Fibroblast of mammary gland (primary cell): ENCODE measurements at places on chromosomes 2 and 18.

DNA sequence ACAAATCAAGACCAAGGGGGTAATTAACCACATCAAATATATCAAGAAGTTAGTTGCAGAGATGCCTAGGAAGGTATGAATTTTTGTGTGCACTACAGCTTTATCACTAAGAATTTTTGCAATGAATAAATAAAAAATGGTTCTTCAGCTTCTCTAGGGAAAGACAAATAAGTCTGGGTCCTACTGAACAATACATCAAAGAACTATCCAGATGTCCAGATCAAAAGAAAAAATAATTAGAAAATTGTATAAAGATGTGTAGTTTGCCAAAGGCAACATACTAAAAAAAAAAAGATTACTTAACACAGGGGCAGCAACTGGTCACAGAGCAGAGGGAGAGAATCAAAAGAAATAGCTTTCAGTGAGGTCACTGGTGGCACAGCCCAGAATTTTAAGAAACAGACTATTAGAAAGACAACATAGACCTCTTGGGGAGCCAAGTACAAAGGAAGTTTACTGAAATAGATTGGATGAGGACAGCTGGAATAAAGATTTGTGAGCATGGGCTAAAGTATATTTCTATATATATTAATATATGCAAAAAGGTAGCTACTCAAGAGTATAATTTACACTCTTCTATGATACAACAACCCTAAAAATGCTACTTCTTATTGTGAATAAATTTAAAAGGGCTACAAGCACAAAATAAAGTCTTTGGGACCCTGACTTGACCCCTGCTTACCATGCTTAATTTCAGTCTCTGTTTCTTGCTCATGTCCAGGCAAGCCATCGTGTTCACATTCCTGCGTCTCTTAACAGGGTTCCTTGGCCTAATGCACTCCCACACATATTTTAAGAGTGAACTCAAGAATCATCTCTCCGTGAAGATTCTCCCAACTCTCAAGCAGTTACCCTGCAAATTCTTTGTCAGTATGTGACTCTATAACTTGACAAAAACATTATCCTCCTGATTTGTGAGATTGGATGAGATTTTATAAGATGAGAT is 99.0 kb upstream of the GRB14 start:
- DNase-seq, result peak; percentile 28

- no peak for DNase-seq
Measured at GRCh38 chr2:200359552-200359951, 53.1 kb downstream of the SPATS2L start.

GRCh38 chr2:128425216-128425615 is 106.5 kb upstream of the HS6ST1 start:
- DNase-seq, result no peak

GRCh38 chr2:153808679-153809078 is 63.0 kb upstream of the GALNT13 start:
- no peak for DNase-seq

GRCh38 chr18:8349608-8350323 is 259.5 kb upstream of the RAB12 start:
- DNase-seq, result no peak

- DNase-seq, result peak; percentile 8
Measured at GRCh38 chr2:70385966-70386595, 84.2 kb upstream of the FAM136A start.

DNA sequence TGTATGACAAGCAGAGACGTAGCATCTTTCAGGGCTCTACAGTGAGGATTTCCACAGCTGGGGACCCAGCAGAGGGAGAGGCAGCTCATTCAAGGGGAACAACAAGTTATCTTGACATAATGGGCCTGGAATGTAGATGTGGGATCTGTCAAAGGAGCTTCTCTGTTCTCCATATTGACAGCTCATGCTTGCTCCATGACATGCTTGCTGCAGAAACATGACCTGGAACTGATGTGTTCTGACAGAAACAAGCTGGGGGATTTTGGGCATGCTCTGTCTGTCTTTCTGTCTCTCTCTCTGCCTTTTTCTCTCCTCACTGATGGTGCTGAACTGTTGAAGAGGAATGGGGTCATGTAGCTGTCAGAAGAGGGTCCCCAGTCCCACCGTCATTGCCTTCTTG is 79.6 kb downstream of the MMADHC start:
- DNase-seq, result no peak

DNA sequence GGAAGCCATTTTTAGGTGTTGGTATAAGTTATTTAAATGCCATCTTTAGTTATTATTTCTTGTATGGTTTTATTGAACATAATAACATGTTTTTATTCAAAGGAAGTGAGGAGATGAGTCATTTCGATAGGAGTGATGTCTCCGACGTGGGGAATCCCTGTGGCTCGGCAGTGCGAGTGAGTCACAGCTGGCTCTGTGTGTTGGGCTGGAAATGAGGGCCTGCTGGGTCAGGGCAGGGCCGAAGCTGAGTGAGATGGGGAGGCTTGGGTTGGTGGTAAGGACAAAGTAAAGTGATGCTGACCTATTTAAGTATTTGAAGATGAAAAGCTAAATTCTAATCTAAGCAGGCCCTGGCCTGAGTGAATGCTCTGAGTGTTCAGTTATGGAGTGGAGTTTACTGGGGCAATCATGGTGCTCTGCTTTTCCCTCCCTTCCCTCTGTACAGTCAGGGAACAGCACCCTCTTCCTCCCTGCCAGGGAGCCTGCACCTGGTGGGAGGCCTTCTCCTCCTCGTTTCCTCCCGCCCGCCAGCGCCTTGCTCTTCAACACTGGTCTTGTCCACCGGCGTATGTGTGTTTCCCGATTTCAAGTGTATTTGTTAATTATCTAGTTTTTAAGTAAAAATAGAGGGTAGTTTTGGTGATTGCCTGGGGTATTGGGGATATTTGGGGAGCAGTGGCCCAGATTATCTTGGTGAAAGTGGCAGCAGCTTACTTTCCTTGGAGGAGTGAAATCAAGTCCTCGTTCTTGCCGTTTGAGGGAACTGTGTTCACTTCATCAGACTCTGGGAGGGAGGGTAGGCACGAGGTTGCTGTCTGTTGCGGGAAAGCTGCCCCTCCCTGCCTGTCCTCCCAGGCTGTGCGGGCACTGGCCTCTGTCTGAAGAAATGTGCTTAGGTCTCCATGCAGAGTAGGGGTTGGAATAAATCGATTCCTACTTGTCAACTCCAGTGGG is 157.0 kb downstream of the LDLRAD4 start:
- DNase-seq, result peak; percentile 90
